ENCODE measurements at places on chromosomes 16 and 17.

- no peak for DNase-seq
Observed at GRCh38 chr16:56191835-56192634, 746 bp downstream of the GNAO1 start.

GRCh38 chr17:76051561-76051960 is 20.8 kb downstream of the SRP68 start:
- no peak for DNase-seq

DNA sequence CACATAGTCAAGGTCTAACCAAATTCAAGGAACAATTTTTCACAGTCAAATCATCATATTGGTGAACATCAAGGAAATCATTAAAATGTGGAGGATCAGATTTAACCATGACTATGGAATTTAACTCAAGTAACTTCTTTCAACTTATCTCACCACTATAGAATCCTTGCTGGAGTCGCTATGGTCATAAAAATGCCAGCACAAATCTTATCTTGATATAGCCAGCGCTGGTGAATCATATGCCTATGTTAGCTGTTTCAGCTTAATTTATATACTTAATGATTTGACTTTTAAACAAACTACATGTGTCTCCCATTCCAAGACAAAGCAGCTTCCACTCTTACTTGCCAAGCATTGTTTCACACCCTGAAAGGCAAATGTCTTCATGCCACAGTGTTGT is 416.4 kb downstream of the CDH11 start:
- no peak for DNase-seq

DNA sequence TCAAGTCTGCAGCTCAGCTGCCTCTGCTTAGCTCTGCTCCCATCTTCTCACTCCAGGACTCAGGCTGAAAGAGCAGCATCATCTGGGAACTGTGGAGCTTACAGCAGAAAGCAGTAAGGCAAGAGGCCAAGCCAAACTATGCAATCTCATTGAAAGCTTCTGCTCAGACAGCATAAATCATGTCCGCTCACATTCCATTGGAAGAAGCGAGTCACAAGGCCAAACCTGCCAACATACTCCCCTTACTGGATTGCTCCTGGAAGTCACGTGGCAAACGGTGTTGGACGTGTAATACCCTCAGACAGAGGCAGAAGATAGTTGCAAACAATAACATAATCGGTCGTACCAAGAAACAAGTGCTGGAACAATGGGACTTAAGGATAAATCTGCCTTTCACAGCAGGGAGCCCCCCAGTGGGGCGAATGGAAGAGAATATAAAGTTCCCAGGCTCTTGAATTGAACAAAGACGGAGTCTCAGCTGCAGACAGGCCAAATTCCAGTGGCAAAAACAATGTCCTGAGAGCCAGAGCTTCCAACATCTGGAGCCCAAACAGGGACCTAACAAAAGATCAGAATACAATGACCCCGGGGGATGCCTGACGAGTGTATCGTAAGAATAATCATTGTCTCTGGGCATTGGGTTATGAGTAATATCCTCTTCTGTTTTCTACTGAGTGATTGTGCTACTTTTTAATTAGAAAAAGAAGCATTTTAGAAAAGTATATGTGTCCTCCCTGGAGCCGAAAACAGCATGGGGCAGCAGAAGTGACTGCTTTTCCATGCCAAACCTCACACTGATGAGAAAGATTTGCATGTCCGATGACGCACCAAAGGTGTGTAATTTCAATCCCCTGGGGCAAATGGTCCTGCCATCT is 68.4 kb downstream of the CMC2 start:
- peak; percentile 96 for DNase-seq

- no peak for DNase-seq
Observed at GRCh38 chr17:2794111-2794803, 2.0 kb upstream of the RAP1GAP2 start.

GRCh38 chr17:69960755-69961154 is 114.3 kb upstream of the KCNJ16 start:
- DNase-seq: no peak

- no peak for DNase-seq
Observed at GRCh38 chr17:47741109-47741792, 8.2 kb downstream of the TBX21 start.

DNA sequence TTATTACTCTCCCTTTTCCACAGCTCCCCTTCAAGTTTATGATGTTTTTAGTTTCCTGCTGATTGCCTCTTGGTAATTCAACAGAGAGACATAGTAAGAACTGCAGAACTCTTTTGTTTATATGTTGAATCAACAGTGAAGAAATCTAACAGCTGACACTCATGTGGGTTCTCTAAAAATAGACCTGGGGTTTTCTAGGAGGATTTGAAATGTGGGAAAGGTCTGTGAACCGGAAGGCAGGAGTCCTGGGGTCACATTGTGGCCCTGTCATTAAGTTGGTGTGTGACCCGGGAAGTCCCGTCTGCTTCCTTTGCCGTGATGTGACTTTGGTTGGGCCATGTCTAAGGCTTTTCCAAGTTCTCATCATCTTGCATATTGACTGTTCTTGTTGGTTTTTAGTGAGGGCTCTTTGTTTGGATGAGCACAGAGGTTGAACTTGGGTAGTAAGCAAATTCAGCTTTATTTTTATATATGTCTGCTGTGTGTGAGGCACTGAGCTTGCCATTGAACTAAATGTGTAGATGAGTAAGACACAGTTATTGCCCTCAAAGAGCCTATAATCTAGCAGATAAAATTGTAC is 48.5 kb upstream of the HS3ST3A1 start:
- no peak for DNase-seq

DNA sequence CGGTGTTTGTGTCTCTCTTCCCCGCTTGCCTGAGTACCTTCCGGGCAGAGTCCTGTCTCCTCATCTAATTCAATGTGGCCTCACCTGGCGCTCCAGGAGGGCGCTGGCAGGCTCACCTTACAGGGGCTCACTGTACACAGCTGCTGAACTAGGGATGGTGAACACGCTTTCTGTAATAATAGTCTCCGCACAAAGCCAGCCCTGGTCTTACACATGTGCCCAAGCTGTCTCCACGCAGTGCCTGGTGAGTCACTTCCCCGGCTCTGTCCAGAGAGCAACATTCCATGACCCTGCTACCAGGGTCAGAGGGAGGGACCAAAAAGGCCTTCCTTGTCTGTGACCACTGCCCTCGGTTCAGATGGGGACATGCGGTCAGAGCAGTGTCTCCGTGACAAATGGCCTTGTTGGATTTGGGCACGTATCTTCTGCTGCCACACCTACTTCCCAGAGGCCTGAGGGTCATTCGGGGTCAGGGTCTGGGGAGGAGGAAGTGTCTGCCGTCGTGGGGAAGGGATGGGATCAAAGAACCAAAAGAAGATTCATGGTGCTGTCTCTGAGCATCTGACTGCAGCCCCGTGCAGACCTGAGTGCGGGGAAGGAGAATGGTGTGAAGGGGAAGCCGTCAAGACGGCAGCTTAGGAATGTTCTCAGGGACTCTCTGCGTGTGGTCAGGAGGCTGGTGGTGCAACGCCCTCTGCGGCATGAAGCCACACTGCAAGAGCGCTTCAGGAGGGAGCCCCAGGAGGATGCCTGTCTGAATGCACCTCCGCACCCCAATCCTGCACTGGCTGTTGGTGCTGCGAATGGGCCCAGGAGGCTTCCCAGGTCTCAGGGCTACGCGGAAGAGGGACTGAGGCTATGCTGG is 68.8 kb downstream of the IL21R start:
- peak; percentile 30 for DNase-seq
